Karpas-422 (cell line): ENCODE measurements at places on chromosomes 6 and 20.
A peak's percentile ranks its signal among the peaks of the same experiment; 100 is the strongest.

DNA sequence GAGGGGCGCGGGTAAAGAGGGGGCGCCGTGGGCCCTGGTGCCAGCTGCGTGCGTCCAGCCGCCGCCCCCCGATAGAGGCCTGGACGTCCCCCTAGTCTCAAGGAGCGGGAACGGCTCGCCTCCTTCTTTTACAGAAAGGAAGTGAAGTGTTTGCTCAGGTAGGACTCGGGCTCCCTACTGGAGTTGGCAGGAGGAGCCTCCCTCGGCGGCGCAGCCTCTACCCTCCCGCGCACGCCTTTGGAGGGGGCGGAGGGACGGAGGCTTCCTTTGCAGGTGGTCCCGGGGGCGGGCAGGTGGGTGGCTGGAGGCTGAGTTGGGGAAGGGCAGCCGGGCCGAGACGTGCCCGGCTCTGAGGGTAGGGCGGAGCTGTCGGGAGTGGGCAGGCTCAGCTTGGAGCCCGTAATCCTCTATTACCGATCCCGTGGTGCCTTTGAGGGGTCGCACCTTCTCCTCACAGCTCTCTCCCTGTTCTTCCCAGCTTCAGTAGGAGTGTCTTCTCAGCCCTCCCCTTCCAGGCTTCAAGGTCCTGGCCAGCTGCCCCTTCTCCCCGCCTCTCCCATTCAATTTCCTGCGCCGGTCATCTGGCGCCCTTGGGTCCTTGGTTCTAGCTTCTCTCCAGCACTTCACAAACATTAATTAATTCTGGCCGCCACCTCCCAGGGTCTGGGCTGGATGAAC is 728 bp downstream of the ITPR3 start:
- peak; percentile 65 for DNase-seq

- DNase-seq = peak; percentile 90
Observed at GRCh38 chr20:63979557-63980316, at the start of gene SAMD10. Gene SAMD10 (minus strand): TSS chr20:63979642. CDS start chr20:63979467, 175 bp downstream.

DNA sequence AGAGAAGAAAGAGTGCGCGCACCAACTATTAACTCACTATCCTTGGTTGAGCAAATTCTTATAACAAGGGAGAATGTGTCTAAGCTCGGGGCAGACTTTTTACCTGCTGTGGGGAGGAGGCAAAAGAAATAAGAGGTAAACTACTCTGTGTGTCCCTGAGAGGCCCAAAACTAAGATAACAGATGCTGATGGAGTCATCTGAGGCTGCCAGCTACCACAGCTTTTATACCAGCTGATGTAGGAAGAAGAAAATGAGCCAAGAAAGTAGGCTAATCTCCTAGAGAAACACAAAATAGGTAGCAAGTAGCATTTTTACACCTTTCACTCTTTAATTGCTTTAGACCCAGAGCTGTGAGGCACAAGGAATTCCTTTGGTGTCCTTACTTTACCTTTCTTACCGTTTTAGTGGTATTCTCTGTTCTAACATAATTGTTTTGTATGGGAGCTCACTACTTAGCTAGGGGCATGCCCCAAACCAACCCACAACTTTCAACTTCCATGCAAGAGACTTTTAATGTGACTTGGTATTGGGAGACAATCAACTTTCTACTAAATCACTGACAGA is 27.8 kb upstream of the PIM1 start:
- no peak for DNase-seq

DNA sequence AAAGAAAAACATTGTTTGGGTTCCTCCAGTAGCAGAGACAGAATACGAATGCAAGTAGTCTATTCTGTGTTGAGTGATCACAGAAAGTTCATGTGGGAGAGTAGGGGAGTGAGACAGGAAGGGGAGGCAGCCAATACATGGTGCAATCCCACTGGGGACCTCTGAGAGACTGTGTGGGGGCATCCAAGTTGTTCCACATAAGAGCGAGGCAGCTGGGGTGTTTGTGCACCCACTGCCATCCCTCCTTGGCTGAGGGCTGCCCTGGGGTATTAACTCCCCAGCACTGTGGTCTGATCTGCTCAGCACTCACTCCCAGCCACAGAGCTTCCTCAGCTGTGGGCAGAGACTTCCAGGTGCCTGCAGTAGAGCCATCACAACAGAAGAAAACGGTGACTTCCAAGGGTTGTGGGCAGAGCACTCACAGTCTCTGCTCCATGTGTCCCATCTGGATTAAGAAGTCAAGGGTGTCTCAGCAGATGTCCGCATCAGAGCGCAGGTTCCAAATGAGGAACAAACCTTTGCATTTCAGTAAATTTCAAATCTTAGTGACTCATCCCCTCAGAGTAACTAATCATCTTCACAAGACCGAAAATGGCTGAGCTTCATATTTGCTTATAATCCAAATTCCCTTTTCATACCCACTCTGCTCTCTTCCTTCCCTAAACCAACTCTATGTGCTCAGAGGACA is 101.9 kb upstream of the NAA20 start:
- peak; percentile 91 for DNase-seq

GRCh38 chr6:119426619-119427018 is 77.1 kb upstream of the MAN1A1 start:
- DNase-seq = no peak
